Psoas muscle (tissue), 8 donors: ENCODE measurements at places on chromosomes 4 and X. TPM values are rescaled to one million over a fixed set of nuclear protein-coding genes. Genes with fewer than 3 reads are reported as not detected.

DNA sequence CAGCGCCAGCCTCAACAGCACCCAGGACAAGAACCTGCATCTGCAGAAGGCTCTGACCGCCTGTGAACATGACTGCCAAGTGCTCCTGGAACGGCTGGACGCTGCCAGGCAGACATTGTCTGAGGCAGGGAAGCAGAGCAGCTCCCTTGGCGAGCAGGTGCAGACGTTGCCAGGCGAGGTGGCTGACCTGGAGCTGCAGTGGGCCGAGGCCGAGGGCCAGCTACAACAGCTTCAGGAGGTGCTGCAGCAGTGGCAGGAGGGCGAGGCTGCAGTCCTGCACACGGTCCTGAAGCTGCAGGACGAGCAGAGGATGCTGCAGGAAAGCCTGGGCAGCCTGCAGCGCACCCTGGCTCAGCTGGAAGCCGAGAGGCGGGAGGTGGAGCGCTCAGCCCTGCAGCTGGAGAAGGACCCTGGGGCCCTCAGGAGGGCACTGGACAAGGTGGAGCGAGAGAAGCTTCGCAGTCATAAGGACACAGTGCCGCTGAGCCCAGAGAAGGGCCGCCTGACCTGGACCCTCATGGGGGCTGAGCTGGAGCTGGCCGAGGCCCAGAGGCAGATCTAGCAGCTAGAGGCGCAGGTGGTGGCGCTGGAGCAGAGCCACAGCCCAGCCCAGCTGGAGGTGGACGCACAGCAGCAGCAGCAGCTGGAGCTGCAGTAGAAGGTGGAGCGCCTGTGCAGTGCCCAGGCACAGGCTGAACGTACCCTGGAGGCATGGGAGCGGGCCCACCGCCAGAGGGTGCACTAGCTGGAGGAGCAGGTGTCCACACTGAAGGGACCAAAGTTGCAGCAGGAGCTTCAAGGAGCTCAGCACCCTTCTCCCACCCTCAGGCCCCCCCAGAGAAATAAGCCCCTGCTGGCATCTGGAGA lies 16.4 kb downstream of the SMIM10L2A start:
- H3K4me3 ChIP-seq, result no peak overlapping the region
- no peaks in the 10 kb centered on the region for H3K36me3 ChIP-seq
- H3K27me3 ChIP-seq, result no peaks in the 10 kb centered on the region
- no peak for DNase-seq
- no peak overlapping the region for H3K27ac ChIP-seq

DNA sequence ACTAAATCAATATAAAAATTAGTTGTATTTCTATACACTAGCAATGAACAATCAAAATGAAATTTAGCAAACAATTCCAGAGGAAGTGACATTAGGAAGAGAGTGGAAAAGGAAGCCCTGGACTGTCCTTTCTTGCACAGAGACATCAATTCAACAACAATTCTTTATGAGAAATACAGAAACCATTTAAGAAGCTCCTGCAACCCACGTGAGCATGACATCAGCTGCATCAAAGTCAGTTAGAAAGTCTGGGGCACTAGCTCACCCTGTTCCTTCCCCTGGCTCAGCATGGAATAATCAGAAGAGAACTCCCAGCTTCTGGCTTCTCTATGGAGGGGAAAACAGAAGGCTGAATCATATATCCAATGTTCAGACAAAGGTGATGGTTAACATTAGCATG lies 48.6 kb upstream of the STARD8 start:
- no peak for DNase-seq
- H3K27ac ChIP-seq, result no peak overlapping the region
- H3K4me3 ChIP-seq, result no peak overlapping the region
- H3K4me1 ChIP-seq, result no peaks in the 10 kb centered on the region
- H3K36me3 ChIP-seq, result no peaks in the 10 kb centered on the region

DNA sequence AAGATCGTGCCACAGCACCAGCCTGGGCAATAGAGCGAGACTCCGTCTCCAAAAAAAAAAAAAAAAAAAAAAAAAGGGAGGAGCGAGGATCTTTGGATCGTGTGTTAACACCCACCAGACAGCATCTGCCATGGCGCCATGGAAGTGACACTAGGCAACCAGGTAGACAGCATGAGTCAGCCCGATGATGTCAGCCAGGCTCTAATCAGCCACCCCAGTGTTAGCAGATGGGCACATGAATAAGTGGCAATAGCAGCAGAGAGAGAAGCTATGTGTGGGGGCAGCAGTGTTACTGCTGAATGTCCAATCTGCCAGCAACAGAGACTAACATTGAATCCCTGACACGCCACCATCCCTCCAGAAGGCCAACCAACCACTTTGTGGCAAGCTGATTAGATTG lies 6.6 kb downstream of the SYN1 start:
- no peaks in the 10 kb centered on the region for H3K36me3 ChIP-seq
- no peak overlapping the region for H3K27ac ChIP-seq
- no peak overlapping the region for H3K4me3 ChIP-seq
- H3K27me3 ChIP-seq, result no peaks in the 10 kb centered on the region
- no peak for DNase-seq

GRCh38 chr4:78379991-78380729 lies 171.4 kb upstream of the ANXA3 start:
- H3K4me3 ChIP-seq, result no peak overlapping the region
- H3K27ac ChIP-seq, result no peak overlapping the region
- no peak for DNase-seq
- H3K4me1 ChIP-seq, result peaks cover 24% of the 10 kb centered on the region

DNA sequence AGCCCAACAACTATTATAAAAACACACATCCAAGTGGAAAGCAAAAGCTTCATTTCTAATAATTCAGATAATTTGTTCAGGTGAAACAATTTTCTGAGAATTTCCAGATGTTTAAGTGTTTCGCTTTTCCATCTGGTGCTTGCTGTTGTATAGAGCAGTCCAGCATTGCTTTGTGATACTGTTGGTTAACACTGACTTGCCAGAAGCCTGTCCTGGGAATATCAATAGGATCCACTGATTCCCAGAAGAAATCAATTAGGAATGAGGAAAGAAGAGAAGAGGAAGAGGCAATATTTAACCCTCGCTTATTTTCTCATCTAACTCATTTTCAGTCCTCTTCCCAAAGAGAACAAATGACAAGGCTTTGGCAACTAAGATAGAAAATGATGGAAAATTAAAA lies 94.9 kb upstream of the DDIT4L start:
- DNase-seq, result no peak
- H3K36me3 ChIP-seq, result no peaks in the 10 kb centered on the region

GRCh38 chr4:112130906-112131305 lies 14.3 kb upstream of the FAM241A start:
- DNase-seq, result no peak
- no peaks in the 10 kb centered on the region for H3K27me3 ChIP-seq
- H3K4me3 ChIP-seq, result no peak overlapping the region
- no peak overlapping the region for H3K27ac ChIP-seq
- H3K36me3 ChIP-seq, result no peaks in the 10 kb centered on the region
- H3K4me1 ChIP-seq, result peaks cover 11% of the 10 kb centered on the region

DNA sequence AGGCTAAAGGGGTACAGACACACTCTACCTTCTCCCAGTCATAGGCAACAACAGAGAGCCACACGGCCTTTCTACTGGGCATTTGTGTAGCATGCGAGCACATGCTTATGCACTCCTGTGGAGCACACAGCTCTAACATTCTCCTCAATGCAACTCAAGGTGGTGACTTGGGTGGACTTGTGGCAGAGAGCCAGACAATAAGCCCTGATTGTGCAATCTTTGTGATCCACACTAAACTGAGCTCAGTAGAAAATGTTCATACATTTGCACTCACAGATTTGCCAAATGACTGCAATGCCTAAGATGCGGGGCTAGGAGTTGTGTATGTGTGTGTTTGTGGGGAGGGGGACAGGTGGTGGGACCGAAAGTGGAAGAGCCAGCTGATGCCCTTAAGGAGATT lies 31.4 kb upstream of the SETD7 start:
- DNase-seq, result no peak
- no peaks in the 10 kb centered on the region for H3K27me3 ChIP-seq
- H3K27ac ChIP-seq, result no peak overlapping the region
- H3K36me3 ChIP-seq, result no peaks in the 10 kb centered on the region
- no peak overlapping the region for H3K4me3 ChIP-seq

- H3K36me3 ChIP-seq, result no peaks in the 10 kb centered on the region
- H3K4me3 ChIP-seq, result no peak overlapping the region
- H3K27ac ChIP-seq, result no peak overlapping the region
Measured at GRCh38 chr4:76376534-76376933, 44.4 kb downstream of the CCDC158 start.

DNA sequence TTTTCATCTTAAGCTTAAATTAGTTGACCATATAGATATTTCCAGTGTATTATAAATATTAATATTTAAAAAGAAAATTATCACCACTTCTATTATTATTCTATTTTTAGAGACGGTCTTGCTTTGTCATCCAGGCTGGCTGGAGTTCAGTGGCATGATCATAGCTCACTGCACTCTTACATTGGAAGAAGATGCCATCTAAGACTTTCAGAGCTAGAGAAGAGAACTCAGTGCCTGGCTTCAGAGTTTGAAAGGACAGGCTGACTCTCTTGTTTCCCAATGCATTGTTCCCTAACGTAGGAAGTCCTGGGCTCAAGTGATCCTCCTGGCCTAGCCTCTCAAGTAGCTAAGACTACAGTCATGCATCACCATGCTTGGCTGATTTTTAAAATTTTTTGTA lies 75.9 kb downstream of the FIP1L1 start:
- peak overlapping the region; percentile 6 for H3K27ac ChIP-seq
- peaks cover 4% of the 10 kb centered on the region for H3K4me1 ChIP-seq
- no peaks in the 10 kb centered on the region for H3K27me3 ChIP-seq
- H3K36me3 ChIP-seq, result no peaks in the 10 kb centered on the region
- no peak for DNase-seq

- H3K27me3 ChIP-seq, result no peaks in the 10 kb centered on the region
- H3K36me3 ChIP-seq, result no peaks in the 10 kb centered on the region
- H3K27ac ChIP-seq, result no peak overlapping the region
- DNase-seq, result no peak
- no peaks in the 10 kb centered on the region for H3K4me1 ChIP-seq
- no peak overlapping the region for H3K4me3 ChIP-seq
Measured at GRCh38 chr4:133316909-133317308, 167.8 kb downstream of the PCDH10 start.

DNA sequence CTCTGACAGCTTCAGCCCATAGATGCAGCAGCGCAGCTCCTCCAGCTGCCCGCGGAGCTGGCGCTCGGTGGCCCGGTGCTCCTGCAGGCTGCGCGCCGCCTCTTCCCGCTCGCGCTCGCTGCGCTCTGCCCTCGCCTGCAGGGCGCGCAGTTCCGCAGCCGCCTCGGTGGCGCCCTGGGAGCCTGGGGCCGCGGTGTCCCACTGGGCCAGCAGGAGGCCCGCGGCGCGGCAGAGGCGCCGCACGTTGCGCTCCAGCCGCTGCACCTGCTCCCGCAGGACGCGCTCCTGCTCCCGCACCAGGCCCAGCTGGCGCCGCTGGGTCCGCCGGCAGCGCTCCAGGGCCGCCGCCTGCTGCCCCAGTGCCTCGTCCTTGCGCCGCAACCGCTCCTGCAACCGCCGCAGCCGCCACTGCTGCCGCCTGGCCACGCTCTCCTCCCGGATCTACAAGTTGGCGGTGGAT lies 10.1 kb downstream of the C4orf50 start:
- DNase-seq, result no peak
- no peak overlapping the region for H3K27ac ChIP-seq
- H3K36me3 ChIP-seq, result no peaks in the 10 kb centered on the region
- no peaks in the 10 kb centered on the region for H3K4me1 ChIP-seq
- peaks cover 41% of the 10 kb centered on the region for H3K27me3 ChIP-seq
- H3K4me3 ChIP-seq, result no peak overlapping the region

- H3K36me3 ChIP-seq, result no peaks in the 10 kb centered on the region
- H3K27ac ChIP-seq, result no peak overlapping the region
Measured at GRCh38 chr4:98939438-98939837, 10.5 kb upstream of the EIF4E start.

GRCh38 chr4:86717651-86718050 lies 123.5 kb downstream of the PTPN13 start:
- H3K27ac ChIP-seq, result no peak overlapping the region
- H3K4me1 ChIP-seq, result no peaks in the 10 kb centered on the region
- H3K4me3 ChIP-seq, result no peak overlapping the region
- no peaks in the 10 kb centered on the region for H3K27me3 ChIP-seq
- no peaks in the 10 kb centered on the region for H3K36me3 ChIP-seq

DNA sequence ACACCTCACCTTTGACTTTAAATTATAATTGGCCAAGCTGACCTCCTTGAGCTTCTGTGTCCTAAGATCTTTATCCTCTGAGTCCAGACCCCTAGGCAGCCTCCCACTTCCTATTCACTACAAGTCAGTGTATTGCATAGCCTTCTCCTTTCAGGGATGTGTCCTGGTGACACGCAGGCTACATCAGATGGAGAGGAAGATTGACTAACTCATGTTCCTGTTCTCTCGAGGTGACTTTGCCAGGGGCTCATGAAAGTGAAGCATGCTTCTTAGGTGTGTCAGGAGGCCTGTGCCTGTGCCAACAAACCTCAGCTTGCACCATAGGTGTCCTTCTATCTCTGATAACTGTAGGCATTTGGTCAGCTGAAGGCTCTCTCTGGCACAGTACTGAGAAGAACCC lies 195.7 kb upstream of the HS3ST1 start:
- H3K27ac ChIP-seq, result no peak overlapping the region
- no peaks in the 10 kb centered on the region for H3K36me3 ChIP-seq
- no peaks in the 10 kb centered on the region for H3K4me1 ChIP-seq
- H3K27me3 ChIP-seq, result no peaks in the 10 kb centered on the region
- DNase-seq, result no peak

DNA sequence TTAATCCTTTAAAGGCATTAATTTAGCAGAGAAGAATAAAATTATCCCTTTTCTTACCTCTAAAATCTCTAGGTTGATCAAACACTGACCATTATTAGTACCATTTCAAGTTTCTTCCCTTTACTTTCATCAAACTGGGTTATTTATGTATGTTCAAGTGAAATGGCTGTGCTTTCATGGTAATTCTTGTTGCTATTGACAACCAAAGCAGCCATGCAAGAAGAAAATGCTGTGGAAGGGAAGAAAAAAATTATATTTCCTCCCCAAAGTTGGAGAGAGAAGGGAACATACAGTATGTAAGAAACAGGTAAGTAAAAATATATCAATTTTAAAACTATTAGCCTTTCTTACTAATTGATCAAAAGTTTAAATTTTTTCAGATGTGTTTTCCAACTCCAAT lies 16.2 kb downstream of the NPNT start:
- H3K36me3 ChIP-seq, result no peaks in the 10 kb centered on the region
- no peak overlapping the region for H3K27ac ChIP-seq
- H3K27me3 ChIP-seq, result no peaks in the 10 kb centered on the region
- no peak overlapping the region for H3K4me3 ChIP-seq
- H3K4me1 ChIP-seq, result no peaks in the 10 kb centered on the region
- DNase-seq, result no peak

HOPX gene
- 4.0 TPM for total RNA-seq

ZFX gene
- 57.5 TPM for total RNA-seq

CYBB gene
- total RNA-seq, result 6.6 TPM

WDFY3 gene
- total RNA-seq, result 38.2 TPM

TSPAN6 gene
- total RNA-seq, result 3.8 TPM

OPRPN gene
- not detected for total RNA-seq

RAB41 gene
- not detected for total RNA-seq

NKAP gene
- total RNA-seq, result 6.2 TPM

GPR173 gene
- 0.20 TPM for total RNA-seq

CXCL5 gene
- 0.15 TPM for total RNA-seq

HERC5 gene
- 0.42 TPM for total RNA-seq

CCNB3 gene
- total RNA-seq, result 0.25 TPM

NUDT10 gene
- not detected for total RNA-seq
